Upper lobe of left lung (tissue), 6 donors: ENCODE measurements at places on chromosomes 1 and 21. TPM values are rescaled to one million over a fixed set of nuclear protein-coding genes. Genes with fewer than 3 reads are reported as not detected.

Gene OR2M5
- total RNA-seq: not detected

Gene GUCA2B
- total RNA-seq: not detected

GRCh38 chr21:32807717-32808380 lies 36.3 kb upstream of the PAXBP1 start:
- no peak for DNase-seq

- no peak for DNase-seq
Measured at GRCh38 chr1:110870721-110871388, 2.1 kb upstream of the CD53 start.

- DNase-seq: no peak
Measured at GRCh38 chr1:233908092-233908491, 3.6 kb downstream of the SLC35F3 start.
